ENCODE measurements at places on chromosomes 2 and 18.

DNA sequence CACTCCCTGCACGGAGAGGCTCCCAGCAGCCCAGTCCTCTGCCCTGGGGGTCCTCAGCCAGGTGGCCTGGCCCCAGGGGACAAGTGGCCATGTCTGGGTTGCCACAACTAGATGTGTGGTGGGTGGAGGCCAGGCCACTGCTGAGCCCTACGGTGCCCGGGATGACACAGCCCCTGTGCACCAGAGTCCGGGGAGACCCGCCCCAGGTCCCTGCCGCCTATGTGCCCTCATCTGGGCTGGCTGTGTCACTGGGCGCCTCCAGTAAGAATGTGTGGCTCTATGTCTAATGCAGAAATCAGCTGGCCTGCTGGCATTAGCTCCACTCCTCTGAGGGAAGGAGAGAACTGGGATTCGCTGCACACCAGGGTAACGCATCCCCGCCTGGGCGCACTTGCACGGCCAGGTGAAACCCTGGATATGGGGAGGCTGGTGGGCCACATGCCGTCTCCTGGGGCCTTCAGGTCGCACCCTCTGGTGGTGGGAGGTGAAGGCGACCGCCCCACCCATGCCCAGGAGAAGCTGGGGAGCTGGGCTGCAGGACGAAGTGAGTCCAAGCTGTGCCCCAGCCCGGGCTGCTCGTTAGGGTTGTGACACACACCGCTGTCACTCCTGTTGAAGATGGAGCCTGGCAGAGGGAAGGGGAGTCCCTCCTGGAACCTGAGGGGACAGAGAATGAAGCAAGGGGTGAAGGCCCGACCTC, 136.1 kb downstream of the PTGR3 start:
- no peak for DNase-seq

- DNase-seq = peak; percentile 88
Measured at GRCh38 chr2:27737676-27738348, 33.7 kb upstream of the MRPL33 start.

DNA sequence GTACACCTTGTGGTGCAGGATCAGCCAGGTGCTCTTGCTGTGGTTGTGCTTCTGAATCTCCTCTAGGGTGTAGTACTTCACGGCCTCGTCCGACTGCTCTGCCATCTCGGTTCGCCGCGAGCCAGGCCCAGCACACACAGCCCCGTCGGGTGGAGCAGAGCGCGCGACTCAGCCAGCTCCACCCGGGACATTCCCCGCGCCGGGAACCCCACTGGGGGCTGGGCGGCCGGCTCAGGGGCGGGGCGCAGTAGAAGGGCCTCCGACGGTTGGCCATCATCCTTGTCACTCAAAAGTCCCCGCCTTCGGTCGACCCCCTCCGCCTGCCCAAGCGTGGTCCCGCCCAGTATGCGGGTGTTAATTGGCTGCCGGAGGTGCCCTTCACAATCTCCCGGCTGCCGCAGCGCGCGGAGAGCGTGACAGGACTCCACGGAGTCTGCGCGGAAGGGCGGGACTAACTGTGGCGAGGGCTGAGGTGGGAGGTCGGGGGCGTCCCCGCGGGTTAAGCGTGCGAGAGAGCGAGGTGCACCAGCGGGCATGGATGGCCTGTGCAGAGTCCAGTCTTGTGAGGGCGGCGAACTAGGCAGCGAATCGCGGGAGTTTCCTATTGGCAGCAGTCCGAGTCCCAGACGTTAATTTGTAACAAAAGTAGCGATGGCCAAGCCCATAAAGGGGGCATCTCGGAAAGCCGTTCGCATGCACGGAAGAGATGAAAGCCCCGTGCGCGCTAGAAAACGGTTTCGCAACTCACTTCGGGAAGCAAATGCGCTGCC, at the start of gene CYB5A:
CYB5A (minus strand) TSS at position 193 of the 770 bp plus-strand sequence; CDS start at position 105, 88 bp downstream.
- DNase-seq = peak; percentile 74

DNA sequence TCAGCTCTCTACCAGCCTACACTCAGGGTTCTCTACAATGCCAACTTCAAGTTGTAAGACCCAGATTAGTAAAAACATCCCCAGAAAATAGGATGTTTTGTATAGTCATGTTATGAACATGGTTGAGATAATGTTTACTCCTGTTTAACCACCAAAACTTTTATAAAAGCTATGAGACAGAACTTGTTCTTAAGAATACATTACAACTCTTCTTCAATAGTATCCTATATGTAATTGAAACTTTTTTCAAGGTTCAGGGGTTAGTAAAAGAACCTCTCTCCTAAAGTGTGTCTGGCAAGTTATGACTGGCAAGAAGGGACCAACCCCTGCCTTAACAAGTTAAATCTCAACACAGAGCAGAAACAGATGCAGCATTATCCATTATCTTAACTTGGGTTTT, 118.8 kb upstream of the STK17B start:
- DNase-seq = no peak

DNA sequence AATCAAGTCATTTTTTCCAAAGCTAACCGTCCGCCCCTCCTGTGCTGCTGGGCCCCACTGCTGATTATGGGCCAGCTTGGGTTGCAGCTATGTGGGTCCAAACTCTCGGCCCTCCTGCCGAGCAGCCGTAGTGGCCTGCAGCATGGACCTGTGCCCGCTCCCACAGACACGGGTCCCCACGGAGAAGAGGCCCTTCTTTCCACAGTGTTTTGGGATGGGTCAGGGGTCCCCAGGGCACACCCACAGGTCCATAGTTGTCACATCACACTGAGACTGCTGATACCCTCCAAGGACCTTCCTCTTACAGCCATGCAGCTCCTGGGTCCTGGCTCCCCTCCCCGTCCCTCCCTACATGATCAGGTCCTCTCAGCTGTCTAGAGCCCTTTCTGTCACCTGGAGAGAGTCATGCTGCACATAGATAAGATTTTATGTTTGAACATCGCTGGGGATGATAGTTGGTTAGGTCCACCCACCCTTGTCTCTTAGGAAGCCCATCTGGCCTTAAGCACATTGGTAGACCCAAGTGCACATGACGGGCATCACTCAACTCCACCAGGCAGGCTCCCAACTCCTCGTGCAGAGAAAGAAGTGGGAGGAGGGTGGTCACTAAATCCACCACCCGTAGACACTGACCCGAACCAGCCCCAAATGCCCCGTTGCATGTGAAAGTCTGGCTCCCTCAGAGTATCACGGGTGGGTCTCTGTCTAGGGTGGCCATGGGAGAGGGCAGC, 17.5 kb downstream of the GPR55 start:
- no peak for DNase-seq

DNA sequence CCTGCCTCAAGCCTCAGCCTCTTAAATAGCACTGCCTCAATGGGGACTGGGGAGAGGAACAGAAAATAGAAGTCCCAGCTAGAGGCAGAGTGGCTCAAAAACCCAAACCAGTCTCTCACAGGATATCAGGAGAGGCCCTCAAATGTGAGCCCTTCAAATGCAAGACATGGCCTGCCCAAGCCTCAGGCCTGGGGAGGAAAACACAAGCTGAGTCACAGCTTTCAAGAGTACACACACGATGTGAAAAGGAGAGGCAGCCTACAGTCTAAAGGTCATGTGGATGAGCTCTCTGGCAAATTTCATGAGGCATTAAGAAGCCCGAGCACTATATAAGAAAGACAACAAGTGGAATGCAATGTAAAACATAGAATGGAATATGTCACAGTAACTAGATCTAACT, 316.6 kb upstream of the MEX3C start:
- DNase-seq = no peak

DNA sequence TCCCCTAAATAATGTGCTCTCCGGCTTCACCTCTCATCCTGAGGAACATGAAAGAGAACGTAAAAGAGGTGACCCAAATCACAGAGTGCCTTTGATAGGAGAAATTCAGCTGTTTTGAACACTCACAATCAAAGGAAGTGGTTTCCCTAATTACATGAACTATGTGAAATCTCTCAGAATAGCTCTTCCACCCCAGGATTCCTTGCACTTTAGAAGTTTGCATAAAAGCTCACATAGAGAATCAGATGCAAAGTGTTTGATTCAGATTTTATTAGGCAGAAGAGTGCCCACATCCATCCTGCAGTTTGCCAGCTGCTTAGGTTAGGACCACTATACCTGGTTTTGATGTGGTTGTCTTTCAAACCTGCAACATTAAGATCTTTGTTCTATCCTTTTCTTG, 61.0 kb downstream of the MAP3K20 start:
- no peak for DNase-seq

DNA sequence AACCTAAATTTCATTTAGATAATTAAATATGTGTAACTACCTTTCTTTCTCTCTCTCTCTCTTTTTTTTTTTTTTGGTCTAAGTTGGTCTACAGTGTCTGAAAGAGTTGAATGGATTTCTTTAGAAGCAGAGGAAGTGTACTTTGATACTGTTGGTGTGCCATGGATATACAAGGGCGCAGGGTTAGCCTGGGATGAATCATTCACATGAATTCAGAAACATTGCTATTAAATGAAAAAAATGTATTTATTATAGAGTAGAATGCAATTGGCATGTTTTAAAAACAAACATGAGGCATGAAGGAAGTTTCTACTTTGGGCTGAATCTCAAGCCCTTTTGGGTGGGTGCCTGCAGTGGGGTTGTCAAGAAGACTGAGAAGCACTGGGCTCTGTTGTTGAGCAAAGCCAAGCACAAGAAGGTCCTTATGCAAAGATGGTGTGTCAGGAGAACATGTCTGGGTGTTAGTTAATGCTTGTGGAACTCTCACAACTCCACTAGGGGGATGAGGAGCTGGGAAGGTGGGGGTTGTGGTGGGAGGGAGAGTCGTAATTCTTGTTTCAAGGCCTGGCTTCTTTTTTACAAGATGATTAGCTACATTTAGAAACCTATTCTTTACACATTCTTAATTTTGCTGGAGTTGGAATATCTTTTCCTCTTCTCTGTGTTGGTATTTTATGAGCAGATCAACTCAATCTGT, 57.9 kb downstream of the LYPD6 start:
- no peak for DNase-seq

GRCh38 chr2:23425885-23426262, 40.9 kb downstream of the KLHL29 start:
- DNase-seq = no peak

DNA sequence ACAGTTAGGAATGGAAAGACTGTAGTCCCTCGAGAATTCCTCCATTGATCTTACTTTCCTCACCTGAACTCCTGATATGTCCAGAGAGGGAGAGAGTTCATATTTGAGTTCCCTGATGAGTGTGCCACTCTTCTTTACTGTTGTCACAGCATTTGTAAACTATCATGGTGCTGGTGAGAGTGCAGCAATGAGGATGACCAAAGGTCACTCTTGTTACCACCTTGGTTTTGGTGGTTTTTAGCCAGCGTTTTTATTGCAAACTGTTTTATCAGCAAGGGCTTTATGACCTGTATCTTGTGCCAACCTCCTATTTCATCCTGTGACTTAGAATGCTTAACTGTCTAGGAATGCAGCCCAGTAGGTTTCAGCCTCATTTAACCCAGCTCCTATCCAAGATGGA, 1062.5 kb downstream of the BCL11A start:
- no peak for DNase-seq

GRCh38 chr18:63253014-63253413, 66.6 kb downstream of the BCL2 start:
- no peak for DNase-seq

DNA sequence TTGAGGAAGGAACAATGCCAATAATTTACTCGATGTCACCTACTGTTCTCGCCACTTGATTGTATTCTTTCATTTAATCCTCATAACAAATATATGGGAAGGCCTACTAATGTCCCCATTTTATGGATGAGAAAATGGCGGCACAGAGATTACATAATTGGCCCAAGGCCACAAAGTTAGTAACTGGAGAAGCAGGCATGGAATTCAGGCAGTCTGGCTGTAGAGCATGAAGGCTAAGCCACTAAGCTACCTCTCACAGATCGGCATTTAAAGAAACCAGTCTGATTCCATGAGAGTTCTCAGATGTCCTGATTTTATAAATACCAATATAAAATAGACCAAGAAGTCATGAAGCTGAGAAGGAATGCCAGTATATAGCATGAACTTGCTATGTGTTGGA, 121.8 kb upstream of the EPAS1 start:
- DNase-seq = peak; percentile 71

GRCh38 chr2:37340637-37341036, 3.8 kb upstream of the QPCT start:
- no peak for DNase-seq

GRCh38 chr2:23400703-23401102, 15.7 kb downstream of the KLHL29 start:
- DNase-seq = no peak

GRCh38 chr2:113212245-113213060, 38.7 kb downstream of the PSD4 start:
- no peak for DNase-seq

GRCh38 chr18:3110034-3110752, 97.2 kb upstream of the LPIN2 start:
- no peak for DNase-seq

- DNase-seq = peak; percentile 16
Measured at GRCh38 chr18:44195394-44196140, 485.1 kb upstream of the SETBP1 start.

- DNase-seq = no peak
Measured at GRCh38 chr2:19360266-19360965, 2.0 kb upstream of the OSR1 start.

GRCh38 chr2:200426754-200427153, 83.1 kb downstream of the KCTD18 start:
- no peak for DNase-seq

GRCh38 chr2:103327966-103328365, 566.1 kb downstream of the TMEM182 start:
- DNase-seq = no peak

DNA sequence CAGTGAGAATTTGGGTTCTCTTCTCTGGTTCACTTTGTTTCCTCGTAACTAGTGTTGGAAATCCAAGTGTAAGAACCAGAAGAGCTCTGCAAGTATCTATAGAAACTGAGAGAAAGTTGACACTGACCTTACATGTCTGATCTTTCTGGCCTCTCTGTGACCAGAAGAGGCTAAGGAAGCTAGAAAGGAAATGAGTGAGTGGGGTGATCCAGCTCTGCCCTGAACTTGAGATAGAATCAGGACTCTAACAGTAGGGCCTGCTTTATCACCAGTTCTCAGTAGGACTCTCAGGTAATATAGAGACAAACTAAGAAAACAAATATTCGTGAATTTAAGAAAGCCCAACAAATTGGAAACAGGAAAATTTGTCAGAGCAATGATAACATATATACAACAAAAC, 441.2 kb upstream of the ZNF804A start:
- DNase-seq = no peak

GRCh38 chr2:189841019-189841418, 56.8 kb downstream of the PMS1 start:
- DNase-seq = no peak

GRCh38 chr2:46200861-46201605, 96.2 kb upstream of the EPAS1 start:
- DNase-seq = no peak

DNA sequence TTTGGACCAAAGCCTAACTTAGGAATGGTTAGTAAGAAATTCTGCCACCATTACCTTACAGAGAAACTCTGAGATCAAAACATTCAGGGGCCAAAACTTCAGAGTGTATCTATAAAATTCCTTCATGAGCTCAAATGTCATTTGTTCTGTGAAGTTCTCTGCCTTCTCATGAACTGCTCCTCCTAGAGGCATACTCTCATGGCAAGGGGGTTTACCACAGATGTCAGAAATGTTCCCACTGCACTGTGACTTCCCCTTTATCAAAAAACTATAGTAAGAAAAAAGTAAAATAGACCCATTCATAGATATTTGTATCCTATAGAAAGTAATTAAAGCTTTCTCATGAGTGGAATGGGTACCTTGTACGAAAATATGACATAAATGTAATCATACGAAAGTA, 68.5 kb downstream of the USP40 start:
- no peak for DNase-seq
